ENCODE measurements at places on chromosomes 11 and 22. TPM values are rescaled to one million over a fixed set of nuclear protein-coding genes. Genes with fewer than 3 reads are reported as not detected.

GRCh38 chr11:19060629-19061028 lies at the start of gene MRGPRX2:
TSS of gene MRGPRX2 (minus strand) at chr11:19060717. CDS start at chr11:19056402, 4,315 bp downstream.
- no peak for DNase-seq

- no peak for DNase-seq
These were observed 105.8 kb downstream of the SERGEF start for GRCh38 chr11:17907046-17907445.

GRCh38 chr11:65492637-65493366 lies 6.0 kb upstream of the MALAT1 start:
- peak; percentile 90 for DNase-seq

GRCh38 chr22:36012332-36012731 lies 16.3 kb downstream of the RBFOX2 start:
- no peak for DNase-seq

Gene MOGAT2
- total RNA-seq: 0.20 TPM

DNA sequence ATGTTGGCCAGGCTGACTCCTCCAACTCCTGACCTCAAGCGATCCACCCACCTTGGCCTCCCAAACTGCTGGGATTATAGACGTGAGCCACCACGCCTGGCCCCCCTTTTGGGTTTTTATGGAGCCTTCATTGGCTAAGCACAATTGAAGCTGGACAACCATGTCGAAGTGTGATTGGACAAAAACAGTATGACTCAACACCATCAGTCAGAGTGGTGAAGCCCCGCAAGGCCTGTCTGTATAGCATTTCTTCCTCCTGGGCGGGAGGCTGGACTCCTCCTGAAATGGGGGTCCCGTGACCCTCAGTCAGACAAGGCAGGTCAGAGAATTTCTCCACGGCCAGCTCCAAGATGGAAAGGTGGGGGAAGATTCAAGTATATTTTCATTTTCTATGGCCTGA lies 3.1 kb upstream of the PARVB start:
- no peak for DNase-seq

DNA sequence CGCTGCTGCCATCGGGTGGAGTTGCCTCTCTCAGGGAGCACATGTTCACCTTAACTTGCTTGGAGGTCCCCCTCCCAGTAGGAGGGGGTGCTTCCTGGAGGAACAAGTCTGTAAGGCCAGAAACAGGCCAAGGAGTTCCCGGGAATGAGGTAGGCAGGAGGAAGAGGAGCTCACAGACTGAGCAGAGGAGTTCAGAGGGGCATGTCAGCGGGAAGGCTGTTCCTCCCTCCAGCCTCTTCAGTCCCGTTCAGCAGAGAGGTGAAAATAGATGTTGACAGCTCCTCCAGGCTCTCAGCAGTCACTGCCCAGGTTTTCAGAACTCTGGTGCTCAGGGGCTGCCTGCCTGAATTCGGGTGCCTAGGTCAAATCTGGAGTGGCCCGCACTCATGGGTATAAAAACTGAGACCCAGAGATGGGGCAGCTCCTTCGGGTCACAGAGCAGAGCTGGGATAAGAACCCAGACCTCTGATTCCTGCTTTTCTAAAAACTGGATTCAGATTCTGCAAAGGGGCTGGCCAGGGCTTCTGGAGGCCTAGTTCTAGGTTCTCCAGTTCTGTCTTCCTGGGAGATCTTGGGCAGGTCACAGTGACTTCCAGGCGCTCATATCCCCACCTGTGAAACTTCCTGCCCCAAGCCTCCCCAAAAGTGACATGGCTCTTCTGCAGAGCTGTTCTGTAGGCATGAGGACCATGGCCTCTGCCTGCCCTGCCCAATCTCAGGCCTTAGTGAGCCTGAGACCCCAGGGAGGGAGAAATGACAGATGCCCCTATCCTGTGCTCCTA lies 18.3 kb downstream of the ATG16L2 start:
- no peak for DNase-seq

- DNase-seq: no peak
These were observed 20.5 kb downstream of the COA4 start for GRCh38 chr11:73856031-73856567.

DNA sequence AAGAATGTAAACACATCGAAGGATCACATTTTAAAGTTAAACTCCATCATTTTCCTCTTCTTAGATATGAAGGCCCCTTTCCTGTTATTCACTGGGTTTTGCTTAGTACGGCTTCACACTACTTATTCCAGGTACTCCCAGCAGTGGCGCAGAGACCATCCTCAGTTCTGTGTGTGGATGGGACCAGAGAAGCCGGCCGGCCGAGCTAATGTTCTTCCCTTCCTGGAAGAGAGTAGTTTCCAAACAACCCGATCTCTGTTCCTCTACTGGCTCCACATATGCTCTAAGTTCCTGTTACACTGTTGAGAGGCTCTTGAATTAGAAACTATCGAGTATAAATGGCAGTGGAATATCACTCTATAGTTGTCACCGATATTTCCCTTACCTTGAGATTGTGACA lies 684 bp upstream of the NFRKB start:
- no peak for DNase-seq

Gene ZDHHC13
- 7.9 TPM for total RNA-seq

GRCh38 chr11:119374632-119375336 lies 6.7 kb downstream of the USP2 start:
- no peak for DNase-seq

Gene LSP1
- total RNA-seq: 18.9 TPM

Gene MPPED2
- 6.1 TPM for total RNA-seq
